ENCODE measurements at places on chromosomes 7 and 10.

DNA sequence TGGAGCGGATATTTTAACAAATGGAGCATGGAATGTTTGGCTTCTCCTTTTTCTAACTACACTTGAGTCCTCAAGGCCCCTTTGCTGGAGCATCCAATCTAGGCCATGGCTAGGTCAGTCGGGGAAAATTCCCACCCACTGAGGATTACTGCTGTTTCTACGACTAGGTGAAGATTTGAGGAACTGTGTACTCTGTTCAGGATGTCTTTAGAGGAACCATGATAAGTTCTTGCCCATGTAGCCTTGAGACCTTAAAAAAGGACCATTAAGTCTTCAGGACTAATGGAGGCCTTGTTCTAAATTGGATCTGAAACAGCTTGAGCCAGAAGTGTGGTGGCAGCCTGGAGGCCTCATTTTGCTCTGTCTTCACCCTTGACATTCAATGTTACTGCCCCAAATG is 6.2 kb downstream of the AGK start:
- DNase-seq: no peak

GRCh38 chr7:102319671-102320070 is 33.0 kb downstream of the SH2B2 start:
- DNase-seq: no peak

DNA sequence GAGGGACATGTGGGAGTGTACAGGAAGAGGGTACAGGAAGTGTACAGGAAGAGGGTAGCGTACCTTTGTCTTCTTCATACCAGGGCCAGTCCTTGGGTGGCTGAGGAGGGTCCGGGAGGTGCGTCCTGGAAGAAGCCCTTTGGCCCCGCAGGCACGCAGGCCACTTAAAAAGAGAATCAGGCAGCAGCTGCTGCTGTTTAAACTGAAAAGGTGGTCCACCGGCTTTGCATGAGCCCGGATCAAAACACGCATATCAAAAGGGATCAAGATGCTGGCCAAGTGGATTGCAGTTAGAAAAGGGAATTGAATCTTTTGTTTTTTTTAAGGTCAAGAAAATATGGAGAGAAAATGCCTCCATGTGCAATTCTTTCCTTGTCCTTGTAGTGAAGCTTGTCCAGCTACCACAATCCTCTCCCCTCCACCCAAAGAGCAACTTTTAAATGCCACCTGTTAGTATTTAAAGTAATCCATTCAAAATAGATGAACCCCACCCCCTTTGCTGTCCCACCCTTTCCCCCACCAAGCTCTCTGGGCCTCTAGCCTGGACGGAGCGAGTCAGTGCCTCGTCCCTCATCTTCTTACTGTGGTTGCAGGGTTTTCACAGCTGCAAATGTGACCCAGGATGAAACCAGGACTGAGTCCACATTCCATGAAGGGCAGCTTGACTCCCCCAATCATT is 142.8 kb downstream of the GLCCI1 start:
- DNase-seq: no peak

- DNase-seq: peak; percentile 42
Measured at GRCh38 chr7:158394936-158395335, 192.7 kb downstream of the PTPRN2 start.

DNA sequence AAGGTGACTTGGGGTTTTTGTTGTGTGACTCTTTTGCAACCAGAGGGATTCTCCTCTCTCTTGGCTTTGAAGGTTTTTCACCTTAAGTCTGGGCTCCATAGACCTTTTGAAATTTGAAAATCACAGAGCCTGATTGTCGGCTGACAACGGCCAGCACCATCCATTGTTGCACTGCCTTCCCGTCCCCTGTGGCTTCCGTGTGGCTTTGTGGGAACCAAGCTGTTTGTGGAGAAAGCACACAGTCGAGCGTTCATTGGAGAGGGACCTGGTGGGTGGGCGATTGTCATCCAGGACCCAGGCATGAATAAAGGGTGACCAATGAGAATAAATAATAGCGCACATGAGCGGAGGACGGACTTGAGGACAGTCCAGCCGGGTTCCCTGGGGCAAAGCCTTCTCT is 7.4 kb upstream of the RAMP3 start:
- no peak for DNase-seq

DNA sequence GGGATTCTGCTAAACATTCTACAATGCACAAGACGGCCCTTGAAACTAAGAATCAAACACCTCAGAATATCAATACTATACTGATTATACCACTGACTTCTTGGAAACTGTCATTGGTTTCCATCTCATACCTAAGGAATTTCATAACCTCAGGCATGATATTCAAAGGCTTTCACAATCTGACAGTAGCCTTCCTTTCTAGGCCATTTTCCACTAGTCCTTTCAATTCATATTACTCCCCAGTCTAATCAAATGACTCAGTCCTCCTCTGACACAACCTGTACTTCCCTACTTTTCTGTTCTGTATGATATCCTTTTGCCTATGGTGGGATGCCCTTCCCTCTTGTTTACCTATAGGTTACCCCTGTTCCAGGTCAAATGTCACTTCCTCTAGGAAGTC is 48.3 kb downstream of the CSTF2T start:
- no peak for DNase-seq

DNA sequence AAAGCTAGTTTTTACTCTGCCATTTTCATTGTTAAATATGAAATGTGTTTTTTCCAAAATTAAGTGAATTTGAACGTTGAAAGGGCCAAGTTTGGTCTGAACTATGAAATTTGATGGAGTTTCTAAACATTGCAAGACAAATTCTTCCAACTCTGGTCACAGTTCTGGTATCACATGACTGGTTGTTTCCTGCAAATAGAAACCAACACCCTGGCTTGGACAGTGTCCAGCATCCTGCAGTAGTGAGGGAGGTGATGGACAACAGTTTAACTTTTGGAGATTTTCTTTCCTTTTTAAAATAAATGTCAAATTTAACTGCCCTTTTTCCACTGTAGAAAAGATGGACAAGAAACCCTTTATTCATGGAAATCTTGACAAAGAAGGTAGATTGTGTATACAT is 54.8 kb upstream of the AGBL3 start:
- no peak for DNase-seq

DNA sequence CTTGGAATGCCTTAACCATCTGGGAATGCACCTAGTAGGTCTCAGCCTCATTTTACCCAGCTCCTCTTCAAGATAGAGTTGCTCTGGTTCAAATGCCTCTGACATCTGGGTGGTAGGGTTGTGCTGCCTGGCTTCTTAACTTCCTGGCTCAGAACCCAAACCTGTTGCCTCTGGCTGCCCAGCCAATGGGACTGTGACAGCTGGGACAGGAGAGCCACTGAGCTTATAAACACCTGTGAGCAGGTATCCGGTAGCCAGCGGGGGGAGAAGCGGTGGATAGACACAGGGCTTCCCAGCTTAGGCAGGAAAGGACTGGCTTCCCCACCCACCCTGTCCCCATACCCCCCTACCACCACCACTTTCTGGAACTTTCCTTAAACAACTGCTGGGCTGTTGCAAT is 115.8 kb upstream of the CARD11 start:
- DNase-seq: no peak

DNA sequence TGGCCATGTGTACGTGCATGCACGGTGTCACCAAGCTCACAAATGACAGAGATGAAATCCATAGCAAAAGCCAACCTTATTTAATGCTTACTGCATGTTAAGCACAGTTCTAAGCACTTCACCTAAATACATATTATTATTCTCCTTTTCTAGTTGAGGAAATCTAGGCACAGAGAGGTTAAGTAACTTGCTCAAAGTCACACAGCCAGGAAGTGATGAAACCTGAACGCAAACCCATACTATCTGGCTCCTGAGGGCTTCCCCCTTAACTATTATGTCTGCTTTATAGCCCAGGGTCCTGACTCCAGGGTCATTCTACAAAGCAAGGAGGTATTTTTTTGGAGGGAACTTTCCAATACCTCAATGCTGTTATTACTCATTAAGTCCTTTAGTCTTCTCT is 61.7 kb downstream of the GAD2 start:
- no peak for DNase-seq

- DNase-seq: no peak
Measured at GRCh38 chr10:110036640-110037039, 28.9 kb downstream of the ADD3 start.

- DNase-seq: no peak
Measured at GRCh38 chr10:114380060-114380459, 24.2 kb downstream of the AFAP1L2 start.

- DNase-seq: peak; percentile 46
Measured at GRCh38 chr7:141702047-141702567, at the start of gene DENND11. Gene DENND11, minus strand, starts transcription at chr7:141702166. Its CDS starts 13 bp downstream, at chr7:141702153.

DNA sequence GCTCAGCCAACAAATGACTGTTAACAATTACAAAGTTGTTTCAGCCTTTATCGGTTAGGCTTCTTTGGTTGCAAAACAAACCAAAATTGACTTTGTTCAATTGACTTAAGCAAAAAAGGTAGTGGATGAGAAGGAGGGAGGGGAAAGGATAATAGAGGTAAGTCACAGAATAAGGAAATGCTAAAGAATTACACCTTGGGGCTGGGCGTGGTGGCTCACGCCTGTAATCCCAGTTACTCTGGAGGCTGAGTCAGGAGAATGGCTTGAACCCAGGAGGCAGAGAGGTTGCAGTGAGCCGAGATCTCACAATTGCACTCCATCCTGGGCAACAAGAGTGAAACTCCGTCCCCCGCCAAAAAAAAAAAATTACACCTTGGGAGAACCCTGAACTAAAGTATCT is 41.4 kb downstream of the AHCYL2 start:
- DNase-seq: no peak

GRCh38 chr7:5743803-5744202 is 37.7 kb downstream of the RNF216 start:
- DNase-seq: no peak

GRCh38 chr10:132329565-132330485 is 2.2 kb upstream of the LRRC27 start:
- no peak for DNase-seq

GRCh38 chr10:842795-843194 is 88.7 kb downstream of the LARP4B start:
- no peak for DNase-seq

- DNase-seq: no peak
Measured at GRCh38 chr7:100745184-100745583, 11.8 kb downstream of the ZAN start.

GRCh38 chr10:113020838-113021237 is 70.8 kb downstream of the TCF7L2 start:
- no peak for DNase-seq

DNA sequence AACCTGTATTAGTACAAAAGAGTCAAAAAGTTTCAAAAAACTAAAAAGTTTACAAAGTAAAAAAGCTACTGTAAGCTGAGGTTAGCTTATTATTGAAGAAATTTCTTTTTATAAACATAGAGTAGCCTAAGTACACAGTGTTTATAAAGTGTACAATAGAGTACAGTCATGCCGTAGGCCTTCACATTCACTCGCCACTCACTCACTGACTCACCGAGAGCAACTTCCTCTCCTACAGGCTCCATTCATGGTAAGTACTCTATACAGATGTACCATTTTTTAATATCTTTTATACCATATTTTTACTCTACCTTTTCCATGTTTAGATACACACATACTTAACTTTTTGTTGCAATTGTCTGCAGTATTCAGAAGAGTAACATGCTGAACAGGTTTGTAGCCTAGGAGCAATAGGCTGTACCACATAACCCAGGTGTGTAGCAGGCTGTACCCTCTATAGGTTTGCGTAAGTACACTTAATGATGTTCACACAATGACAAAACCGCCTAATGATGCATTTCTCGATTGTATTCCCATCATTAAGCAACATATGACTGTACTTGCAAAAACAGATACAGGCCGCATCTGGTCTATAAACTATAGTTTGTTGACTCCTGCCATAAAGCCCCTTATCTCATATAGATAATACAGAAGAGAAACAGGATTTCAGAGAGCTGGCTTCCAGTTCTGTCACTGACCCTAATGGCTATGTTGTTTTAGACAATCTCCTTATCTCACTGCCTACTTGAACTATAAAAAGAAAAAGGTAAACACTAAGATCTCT is 438.8 kb downstream of the HTR7 start:
- DNase-seq: no peak

DNA sequence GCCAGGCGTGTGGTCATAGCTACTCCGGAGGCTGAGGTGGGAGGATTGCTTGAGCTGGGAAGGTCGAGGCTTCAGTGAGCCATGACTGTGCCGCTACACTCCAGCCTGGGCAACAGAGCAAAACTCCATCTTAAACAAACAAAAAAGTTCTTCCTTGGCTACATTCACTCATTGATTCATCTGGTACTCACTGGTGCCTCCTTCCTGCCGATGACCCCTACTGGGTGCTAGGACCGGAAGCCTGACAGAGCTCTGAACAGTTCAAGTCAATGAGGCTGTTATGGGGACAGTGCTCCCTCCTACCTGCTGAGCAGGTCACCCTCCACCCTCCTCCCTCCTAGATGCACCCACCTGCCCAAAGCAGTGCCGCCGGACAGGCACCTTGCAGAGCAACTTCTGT is 4.9 kb downstream of the PCOLCE start:
- no peak for DNase-seq

- DNase-seq: no peak
Measured at GRCh38 chr7:126953461-126953860, 299.3 kb downstream of the GRM8 start.

- no peak for DNase-seq
Measured at GRCh38 chr7:6392712-6393666, 54.8 kb downstream of the DAGLB start.

- no peak for DNase-seq
Measured at GRCh38 chr10:59561477-59562121, 148.1 kb downstream of the SLC16A9 start.

- no peak for DNase-seq
Measured at GRCh38 chr10:122113161-122113944, 124.4 kb downstream of the TACC2 start.

DNA sequence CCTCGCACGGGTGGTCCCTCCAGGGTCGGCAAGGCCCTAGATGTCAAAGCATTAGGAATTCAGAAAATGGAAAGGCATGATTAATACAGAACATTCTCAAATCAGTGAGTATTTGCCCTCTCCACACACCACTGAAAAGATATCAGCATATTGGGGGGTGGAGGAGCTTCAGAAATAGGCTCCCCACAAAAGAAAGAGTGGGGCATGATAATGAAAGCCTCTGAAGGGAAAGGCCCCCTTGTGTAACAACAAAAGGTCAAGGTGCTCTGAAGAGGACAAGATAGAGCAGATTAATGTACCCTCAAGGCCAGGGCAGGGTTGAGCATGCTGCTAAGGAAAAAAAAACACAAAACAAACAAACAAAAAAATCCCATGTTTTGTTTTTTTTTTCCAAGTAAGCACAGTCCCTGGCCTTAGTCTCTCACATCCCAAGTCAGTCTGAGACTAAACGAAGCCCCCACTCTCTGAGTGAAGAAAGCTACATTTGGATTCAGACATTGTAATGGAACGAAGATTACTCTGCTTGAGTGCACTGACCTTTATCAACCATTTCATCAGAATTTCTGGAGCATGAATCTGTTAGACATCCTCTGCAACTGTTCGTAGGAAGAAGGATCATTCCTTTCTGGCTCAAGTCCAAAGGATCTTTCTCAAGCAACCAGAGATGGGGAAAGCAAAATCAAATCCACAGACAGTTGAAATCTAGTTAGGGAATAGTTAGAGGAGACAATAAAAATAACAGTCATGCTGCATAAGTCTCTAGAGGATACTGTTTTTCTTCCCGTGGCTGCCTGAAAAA is 27.4 kb upstream of the DGKI start:
- no peak for DNase-seq
